CD4-positive, alpha-beta T cell treated with Interleukin-2 at 100 ng/mL for 4 hours (primary cell): ENCODE measurements at places on chromosomes 16 and 17.

GRCh38 chr16:10847176-10847575 lies 28.6 kb upstream of the TVP23A start:
- DNase-seq, result no peak

DNA sequence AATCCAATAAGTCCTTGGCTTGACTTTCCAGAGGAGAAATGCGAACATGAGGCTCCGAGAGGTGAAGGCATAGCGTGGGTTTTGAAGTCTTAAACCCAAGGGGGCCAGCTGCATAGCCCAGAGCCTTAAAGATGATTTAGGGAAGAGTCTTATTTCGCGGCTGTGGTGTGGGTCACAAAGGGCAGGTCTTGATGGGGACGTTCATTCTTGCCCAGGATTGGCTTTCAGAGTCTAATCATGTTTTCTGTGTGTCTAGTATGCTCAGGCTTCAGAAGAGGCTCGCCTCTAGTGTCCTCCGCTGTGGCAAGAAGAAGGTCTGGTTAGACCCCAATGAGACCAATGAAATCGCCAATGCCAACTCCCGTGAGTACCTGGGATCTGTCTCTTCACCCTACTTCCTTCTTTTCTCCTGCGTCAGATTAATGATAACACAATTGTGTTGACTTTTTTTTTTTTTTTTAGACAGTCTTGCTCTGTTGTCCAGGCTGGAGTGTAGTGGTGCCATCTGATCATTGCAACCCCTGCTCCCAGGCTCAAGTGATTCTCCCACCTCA lies 951 bp downstream of the RPL19 start:
- DNase-seq, result no peak

- peak; percentile 55 for DNase-seq
Measured at GRCh38 chr17:75404223-75404730, 1.2 kb downstream of the GRB2 start.

DNA sequence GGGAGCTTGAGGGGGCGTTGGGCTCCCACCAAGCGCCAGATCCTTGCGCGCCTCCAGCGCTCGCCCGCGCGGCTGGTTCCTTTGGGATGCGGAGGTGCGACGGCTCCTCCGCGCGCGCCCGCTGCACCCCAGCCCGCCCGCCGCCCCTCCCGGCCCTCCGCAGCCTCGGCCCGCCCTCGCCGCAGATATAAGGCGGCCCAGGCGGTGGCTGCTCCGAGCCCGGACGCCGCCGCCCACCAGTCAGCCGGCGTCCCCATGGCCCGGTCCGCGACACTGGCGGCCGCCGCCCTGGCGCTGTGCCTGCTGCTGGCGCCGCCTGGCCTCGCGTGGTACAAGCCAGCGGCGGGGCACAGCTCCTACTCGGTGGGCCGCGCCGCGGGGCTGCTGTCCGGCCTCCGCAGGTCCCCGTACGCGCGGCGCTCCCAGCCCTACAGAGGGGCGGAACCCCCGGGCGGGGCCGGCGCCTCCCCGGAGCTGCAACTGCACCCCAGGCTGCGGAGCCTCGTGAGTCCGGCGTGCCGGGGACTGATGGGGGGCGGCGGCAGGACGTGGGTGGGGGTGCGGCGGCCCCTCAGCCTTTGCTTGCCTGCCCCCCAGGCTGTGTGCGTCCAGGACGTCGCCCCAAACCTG lies at the start of gene NPB:
Gene NPB (plus strand): TSS at position 216 of the 630 bp plus-strand sequence. CDS start 40 bp downstream, at position 256.
- no peak for DNase-seq

GRCh38 chr17:9645851-9646545 lies 681 bp downstream of the USP43 start:
- DNase-seq, result no peak
